ENCODE measurements at places on chromosomes 6 and 20.

DNA sequence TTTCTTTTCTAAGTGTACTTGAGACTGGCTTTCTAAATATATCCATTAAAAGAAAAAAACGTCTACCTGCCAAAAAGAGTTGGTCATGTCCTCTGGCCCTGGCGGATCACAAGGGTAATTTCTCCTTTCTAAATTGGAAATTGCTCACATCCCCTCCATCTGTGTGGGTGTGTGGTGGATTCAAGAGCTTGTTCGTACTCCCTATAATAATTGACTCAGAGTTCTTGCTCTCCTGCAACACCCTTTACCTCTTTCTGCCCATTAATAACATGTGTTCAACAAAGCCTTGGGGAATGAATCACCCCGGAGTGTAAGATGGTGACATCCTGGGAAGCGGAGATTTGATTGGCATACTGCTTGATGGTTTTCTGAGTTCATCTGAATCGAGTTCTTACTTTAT, 263.8 kb downstream of the ALDH8A1 start:
- no peak for DNase-seq

DNA sequence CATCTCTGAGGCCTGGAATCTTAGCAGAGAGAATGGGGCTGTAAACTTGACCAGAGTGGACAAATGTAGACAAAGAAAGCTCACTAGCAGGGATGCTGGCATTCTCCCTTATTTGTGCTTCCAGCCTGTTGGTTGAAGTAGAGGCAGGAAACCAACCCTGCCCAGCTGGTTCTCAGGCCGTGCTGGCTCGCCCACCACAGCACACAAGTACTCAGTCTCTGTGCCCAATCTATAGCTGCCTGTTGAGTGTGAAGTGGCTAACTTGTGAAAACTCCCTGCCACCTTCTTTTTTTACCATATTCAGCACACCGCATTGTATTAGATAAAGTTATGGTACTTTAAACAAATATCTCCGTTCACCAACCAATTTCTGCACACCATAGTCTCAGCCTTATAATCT, 37.3 kb downstream of the HDDC2 start:
- no peak for DNase-seq

- DNase-seq, result no peak
Observed at GRCh38 chr6:77425216-77425615, 38.1 kb downstream of the HTR1B start.

DNA sequence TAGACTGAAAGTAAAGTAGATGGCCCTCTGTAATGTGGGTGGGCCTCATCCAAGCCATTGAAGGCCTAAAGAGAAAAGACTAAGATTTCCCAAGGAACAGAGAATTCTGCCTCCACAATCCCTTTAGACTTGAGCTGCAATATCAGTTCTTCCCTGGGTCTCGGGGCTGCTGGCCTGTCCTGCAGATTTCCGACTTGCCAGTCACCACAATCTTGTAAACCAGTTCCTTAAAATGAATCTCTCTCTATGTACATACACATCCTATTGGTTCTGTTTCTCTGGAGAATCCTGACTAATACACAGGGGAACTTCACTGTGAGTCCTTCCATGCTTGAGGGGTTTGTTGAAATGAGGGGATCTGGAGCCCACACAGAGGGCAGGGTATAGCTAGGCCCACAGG, 12.9 kb downstream of the CCDC170 start:
- DNase-seq, result no peak

- DNase-seq, result no peak
Observed at GRCh38 chr20:2703716-2704475, 11.3 kb downstream of the EBF4 start.

GRCh38 chr6:7505189-7505699, 36.2 kb upstream of the DSP start:
- no peak for DNase-seq

DNA sequence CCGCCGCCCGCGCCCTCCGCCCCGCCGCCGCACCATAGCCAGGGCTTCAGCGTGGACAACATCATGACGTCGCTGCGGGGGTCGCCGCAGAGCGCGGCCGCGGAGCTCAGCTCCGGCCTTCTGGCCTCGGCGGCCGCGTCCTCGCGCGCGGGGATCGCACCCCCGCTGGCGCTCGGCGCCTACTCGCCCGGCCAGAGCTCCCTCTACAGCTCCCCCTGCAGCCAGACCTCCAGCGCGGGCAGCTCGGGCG, 1.5 kb downstream of the FOXC1 start:
- no peak for DNase-seq
